ENCODE measurements at places on chromosomes 13 and 19.
A peak's percentile ranks its signal among the peaks of the same experiment; 100 is the strongest.

DNA sequence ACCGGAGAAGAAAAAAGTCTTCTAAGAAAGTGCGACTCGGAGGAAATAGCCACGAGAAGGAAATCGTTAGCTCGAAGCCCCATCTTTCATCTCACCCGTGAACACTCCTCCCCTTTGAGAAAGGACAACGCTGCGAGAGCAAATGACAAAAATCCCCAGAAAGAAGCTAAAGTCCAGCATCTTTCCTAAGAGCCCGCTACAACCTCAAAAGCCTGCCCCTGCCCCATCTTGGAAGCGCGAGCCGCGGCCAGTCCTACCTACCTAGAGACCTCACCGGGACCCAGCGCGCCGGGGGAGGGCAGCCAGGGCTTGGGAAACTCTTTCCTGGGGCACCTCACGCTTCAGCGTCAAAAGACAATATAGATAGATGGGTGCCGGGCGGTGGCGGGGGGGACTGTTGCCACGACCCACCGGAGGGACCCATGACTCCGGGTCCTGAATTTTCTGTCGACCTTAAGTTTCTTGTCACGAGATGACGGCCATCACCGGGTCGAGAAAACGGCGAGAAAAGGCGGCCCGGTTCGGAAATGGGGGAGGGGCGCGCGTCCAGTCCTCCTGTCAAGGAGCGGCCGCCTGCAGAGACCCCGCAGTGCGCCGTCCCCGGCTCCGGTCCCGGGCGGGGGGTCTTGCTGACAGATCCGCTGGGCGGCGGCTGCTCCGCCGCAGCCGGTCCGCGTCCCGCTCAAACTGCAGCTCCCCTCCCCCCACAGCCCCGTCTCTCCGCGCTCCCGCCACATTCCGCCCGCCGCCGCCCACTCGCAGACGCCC is 65.9 kb downstream of the KCNRG start:
- peak; percentile 52 for DNase-seq

DNA sequence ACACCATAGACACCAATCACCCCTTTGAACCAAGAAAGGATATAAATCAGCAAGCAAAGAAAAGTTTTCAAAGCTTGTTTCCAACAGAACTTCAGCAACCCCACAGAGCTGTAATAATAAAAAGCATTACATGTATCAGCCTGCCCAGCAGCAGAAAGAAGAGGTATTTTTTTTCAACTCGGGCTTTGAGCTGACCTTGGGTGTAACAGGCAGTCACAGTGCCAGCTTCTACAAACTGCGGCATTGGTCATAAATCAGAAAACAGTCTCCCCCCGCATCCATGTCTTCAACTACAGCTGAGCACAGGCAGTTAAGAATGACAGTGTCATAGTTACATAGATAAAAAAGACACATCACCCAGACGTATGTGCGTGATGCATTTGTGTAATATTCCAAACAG is 671.0 kb upstream of the SLITRK1 start:
- no peak for DNase-seq

DNA sequence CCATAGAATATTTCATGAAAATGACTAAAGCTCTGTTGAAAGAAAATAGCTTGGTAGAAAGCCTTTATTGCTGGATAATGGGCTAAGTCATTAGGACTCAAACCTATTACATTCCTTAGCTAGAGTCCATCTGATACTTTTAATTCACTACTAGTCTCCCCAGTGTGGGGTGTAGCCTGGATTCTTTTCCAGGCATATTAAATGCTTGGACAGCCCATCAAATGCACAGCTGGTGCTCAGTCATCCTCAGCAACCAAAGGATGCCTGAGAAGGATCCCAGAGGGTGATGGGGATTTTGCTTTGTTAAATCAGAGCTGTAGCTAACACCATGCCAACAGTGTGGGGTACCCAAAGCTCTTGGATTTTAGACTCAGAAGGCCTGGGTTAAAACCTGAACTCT is 153.5 kb downstream of the DLEU7 start:
- DNase-seq: no peak

- DNase-seq: no peak
These were observed 606 bp downstream of the SYNGR4 start for GRCh38 chr19:48364598-48365348.
